Fibroblast of villous mesenchyme (primary cell): ENCODE measurements at places on chromosomes 7 and 10. TPM values are rescaled to one million over a fixed set of nuclear protein-coding genes. Genes with fewer than 3 reads are reported as not detected.
A peak's percentile ranks its signal among the peaks of the same experiment; 100 is the strongest.

- no peak for DNase-seq
Measured at GRCh38 chr10:14761372-14761771, 13.3 kb downstream of the FAM107B start.

GRCh38 chr7:89002981-89003956 is 207.7 kb upstream of the TEX47 start:
- DNase-seq, result no peak

- DNase-seq, result no peak
Measured at GRCh38 chr10:120802935-120803334, 48.2 kb upstream of the WDR11 start.

DNA sequence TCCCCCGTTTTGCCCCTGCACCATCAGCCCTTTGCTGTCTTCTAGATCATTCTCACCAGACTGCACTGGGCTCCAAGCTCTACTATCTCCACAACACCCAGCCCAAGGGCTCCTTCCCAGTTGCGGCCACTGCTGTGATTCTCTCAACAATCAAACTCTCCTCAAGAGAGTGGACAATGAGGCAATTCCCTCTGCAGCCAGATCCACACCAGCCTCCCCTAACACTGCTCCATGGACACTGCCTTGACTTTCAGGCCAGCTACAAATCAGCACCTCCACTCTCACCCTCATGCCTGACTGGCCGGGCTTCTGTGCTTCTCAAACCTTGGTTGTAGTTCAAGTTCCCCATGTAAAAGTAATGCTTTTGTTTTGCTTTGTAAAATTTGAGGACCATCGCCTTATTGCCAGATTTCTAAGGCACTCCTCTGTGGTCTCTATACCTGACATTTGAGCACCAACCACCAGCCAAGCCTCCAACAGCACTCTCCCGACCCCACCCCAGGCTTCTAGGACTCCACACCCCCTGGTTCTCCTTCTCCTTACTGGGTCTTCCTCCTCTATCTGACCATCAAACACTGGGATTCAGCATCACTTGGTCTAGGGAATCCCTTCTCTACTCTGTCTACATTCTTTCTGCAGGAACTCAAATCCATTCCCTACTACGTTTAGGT is 45.4 kb downstream of the PPIF start:
- DNase-seq, result no peak

DNA sequence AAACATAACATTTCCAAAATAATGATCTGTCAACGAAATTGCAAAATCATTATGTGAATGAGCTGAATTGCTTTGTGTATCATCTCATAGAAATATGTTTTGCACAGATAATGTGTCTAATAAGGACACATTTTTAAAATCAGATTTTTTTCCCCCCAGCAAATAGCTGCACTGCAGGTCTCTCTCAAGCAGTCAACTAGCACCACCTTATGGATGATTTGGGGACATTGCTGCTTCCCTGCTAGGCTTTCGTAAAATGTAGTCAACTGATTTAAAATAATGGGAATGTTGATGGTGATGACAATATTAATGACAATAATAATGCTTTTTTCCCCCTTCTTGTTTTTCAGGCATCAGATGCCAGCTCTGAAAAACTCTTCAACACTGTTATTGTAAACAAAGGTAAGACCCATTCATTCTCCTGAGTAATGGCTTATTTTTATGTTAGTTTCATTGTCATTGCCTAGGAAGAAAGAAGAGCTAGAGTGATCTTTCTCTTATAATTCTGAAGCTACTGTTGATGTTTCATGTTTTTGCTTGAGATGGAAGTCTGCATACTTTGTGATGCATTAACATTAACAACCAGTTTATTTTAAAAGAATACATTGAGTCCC is 433.6 kb upstream of the GALNT17 start:
- peak; percentile 60 for DNase-seq

- DNase-seq, result no peak
Measured at GRCh38 chr7:140261105-140261486, 84.3 kb upstream of the KDM7A start.

GRCh38 chr10:9688711-9689110 is 1329.0 kb upstream of the CELF2 start:
- no peak for DNase-seq

The DNAJC12 gene
- 1.3 TPM in 2 replicates for total RNA-seq

The GRM3 gene
- total RNA-seq, result not detected in 2 replicates

GRCh38 chr10:63760034-63760707 is 239.0 kb downstream of the REEP3 start:
- peak; percentile 35 for DNase-seq

The TRAPPC14 gene
- total RNA-seq, result 11.9 and 14.2 TPM in 2 replicates

DNA sequence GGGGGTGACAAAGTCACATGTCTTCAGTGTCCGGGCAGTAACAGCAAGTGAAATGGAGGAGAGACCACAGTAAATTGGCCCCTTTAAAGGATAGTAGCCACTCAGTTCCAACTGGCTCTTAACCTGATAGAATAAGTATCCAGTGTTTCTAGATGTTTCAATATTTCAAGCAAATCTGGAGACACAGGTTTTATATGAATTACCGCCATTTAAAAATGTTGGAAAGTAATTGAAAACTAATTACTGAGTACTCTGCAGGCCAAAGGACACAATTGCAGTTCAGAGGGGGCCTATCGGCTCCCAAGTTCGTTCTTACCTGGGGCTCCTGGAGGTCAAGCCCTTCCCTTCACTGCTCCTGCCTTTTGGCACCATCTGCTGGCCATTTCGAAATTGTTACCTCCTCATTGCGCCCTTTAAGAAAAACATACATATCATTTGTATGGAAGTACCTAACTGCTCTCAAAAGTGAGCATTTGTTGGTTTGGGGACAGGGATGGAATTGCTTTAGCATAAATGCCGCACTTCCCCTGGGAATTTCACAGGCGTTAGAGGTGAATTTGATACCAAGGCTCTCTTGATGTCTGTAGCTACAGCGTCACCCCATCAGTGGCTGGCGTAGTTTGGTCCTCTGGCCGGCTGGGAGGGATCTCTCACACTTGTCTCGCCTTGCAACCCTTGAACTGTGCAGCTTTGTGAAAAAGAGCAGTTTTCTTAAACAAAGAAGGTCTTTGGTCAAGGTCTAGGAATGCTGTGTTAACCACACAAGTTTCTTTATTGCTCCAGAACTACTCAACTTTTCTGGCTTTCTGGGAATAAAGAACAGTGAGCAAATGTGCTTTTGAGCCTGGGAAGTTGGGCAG is 220.0 kb downstream of the ARHGAP21 start:
- DNase-seq, result peak; percentile 34

- peak; percentile 87 for DNase-seq
Measured at GRCh38 chr10:114779803-114780576, 41.6 kb upstream of the FHIP2A start.

- peak; percentile 14 for DNase-seq
Measured at GRCh38 chr10:58178811-58179210, 88.9 kb downstream of the IPMK start.

DNA sequence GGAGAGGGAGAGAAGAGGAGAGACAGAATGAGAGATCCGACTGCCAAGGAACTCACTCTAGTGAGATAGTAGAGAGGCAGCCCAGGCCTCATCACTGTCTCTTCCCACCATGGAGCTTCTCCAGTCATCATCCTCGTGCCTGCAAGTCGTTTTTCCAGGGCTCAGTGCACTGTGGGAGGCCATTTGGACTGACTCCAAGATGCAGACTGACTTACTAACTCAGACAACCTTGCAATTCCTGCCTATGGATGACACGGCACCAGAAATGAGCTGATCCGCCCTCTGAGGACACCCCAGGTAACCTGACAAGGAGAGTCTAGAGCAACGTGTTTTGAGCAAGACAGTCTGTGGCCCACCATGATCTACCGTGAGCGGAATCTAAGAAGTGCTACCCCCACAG is 154.9 kb downstream of the GLI3 start:
- DNase-seq, result peak; percentile 49

DNA sequence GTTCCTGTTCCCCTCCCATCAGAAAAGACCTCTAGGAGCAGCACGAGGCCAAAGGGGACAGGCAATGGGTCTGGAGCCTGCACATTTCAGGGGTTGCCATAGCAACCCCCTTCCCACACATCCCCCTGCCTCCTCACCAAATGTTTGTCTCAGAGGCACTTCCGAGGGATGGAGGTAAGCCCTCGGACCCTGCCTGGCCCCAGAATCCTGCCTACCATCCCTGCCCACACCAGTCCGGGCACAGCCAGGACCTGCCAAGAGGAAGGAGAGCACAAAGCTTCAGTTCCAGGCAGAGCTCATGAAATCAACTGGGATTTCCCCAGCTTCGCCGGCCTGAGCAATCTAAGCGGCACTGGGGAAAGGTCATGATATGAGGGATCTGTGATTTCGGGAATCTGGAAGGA is 175.0 kb upstream of the PLXNA4 start:
- DNase-seq, result no peak

The CRYGN gene
- under 0.01 TPM in 1 of 2 replicates, not detected in the other for total RNA-seq

DNA sequence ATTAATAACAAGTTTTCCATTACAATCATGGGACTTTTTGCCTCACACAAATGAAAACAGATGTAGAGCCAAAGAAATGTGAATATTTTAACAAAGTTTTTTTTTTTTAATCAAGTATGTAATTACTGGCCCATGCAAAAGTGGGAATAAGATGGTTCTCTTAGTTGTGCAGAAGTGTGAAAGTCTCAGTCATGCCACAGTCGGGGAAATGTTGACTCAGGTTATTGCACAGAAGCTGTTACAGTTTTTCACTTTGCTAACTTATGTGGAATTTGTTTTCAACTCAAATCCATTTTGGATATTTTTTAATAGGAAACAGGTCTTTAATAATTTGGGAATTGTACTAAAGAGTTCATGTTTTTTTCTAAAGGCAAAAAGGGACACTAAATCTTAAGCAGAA is 44.0 kb upstream of the CAV2 start:
- no peak for DNase-seq

The CALHM3 gene
- under 0.01 TPM in 2 replicates for total RNA-seq

GRCh38 chr7:150946421-150947240 is 31.5 kb downstream of the KCNH2 start:
- no peak for DNase-seq

The MMRN2 gene
- total RNA-seq, result 0.86 and 2.3 TPM in 2 replicates

- DNase-seq, result peak; percentile 23
Measured at GRCh38 chr10:521261-522250, 167.9 kb downstream of the DIP2C start.

- DNase-seq, result peak; percentile 39
Measured at GRCh38 chr7:23893176-23893941, 183.3 kb downstream of the STK31 start.

GRCh38 chr10:97372233-97372875 is 28.8 kb downstream of the RRP12 start:
- DNase-seq, result no peak

DNA sequence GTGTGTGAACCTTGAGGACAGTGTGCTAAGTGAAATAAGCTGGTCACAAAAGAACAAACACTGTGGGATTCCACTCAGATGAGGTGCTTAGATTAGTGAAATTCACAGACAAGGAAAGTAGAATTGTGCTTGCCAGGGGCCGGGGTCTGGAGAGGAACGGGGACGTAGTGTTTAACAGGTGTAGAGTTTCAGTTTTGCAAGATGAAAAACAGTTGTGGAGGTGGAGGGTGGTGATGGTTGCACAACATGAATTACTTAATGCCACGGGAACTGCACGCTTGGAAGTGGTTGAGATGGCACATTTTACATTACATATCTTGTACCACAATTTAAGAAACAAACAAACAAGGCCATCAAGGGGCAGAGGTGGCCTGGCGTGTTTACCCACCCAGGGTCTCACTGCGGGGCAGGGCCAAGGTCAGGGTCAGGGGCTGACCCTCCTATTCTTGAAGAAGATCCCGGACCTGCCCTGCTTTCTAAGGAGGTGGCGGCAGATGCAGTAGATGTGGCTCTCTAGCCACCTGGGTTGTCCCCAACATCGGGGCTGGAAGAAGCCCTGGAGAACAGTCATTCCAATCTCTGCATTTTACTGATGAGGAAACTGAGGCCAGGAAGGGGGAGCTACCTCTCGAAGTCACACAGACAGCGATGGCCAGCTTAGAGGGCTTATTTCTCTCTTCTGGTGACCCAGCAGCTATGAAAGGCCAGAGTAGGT is 91.5 kb upstream of the LRRC4 start:
- DNase-seq, result peak; percentile 23
